ENCODE measurements at places on chromosomes 2 and 18. TPM values are rescaled to one million over a fixed set of nuclear protein-coding genes. Genes with fewer than 3 reads are reported as not detected.

The DSG1 gene
- 0.21 TPM for total RNA-seq

The ASAP2 gene
- 34.8 TPM for total RNA-seq

The FOXD4L1 gene
- not detected for total RNA-seq

The CIAO1 gene
- 52.4 TPM for total RNA-seq

The ARHGAP15 gene
- total RNA-seq: 107 TPM

The KIAA2012 gene
- total RNA-seq: 0.16 TPM

The POTEI gene
- total RNA-seq: 0.05 TPM

The MYCN gene
- total RNA-seq: 3.3 TPM

DNA sequence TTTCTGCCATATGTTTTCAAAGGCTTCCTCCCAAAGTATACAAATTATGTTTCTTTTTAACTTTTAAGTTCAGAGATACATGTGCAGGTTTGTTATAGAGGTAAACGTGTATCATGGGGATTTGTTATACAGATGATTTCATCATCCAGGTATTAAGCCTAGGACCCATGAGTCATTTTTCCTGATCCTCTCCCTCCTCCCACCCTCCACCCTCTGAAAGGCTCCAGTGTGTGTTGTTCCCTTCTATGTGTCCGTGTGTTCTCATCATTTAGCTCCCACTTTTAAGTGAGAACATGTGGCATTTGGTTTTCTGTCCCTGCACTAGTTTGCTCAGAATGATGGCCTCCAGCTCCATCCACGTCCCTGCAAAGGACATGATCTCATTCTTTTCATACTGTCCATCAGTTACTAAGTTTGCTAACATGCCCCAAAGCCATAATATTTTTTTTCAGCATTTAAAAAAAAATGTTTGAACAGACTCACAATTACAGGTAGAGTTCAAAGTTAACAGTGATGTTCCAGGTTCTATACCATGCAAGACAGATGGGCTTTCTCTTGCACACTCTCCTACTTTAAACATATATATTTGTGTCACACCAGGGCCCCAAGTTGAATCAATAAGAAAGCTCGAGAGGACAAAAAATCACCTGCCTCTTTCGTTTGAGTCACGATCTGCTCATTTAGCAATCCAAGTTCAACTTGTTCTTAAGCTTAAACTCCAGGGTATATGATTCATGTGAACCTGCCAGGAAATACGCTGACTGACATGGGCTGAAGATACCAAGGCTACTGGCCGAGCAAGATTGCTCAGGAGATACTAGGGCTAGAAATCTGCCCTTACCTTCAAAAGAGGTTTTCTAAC lies 77.6 kb downstream of the AP1S3 start:
- DNase-seq: no peak

- no peak for DNase-seq
These were observed 783.7 kb upstream of the SOX11 start for GRCh38 chr2:4908461-4908860.

DNA sequence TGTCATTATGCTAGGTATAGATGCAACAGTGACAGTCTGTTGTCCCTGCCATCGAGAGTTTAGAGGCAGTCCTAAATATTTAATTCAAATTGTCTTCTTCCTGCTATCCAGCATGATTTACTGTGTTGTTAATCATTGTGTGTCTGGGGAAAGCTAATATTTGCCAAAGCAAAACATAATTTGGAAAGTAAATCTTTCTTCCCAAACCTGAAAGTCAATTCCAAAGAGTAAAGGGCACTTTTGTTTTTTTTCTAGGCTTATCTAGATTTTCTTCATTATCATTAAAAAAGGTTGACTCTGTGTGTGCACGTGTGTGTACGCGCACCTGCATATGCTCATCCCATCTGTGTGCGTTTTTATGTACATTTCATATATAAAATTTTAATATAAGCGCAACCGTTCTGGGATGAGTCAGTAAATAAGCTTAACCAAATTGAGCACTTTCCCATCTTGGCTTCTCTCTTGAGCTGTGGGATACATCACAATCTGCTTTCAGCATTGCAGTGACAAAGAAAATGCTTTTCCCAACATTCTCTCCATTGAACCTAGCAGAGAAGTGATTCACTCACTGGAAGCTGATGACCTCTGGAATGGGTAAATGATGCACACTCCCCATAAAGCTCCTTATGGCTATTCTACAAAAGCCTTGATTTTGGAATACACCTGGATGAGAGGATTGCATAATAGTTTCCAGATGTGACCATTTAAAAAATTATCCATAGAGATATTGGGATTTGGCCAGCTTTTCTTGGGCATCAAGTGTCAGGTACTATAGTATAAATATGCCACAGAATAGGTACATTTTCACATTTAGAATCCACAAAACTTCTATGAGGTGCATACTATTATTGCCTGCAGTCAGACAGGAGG lies 488.4 kb downstream of the ADCYAP1 start:
- no peak for DNase-seq

- no peak for DNase-seq
These were observed 57.3 kb downstream of the GTF2A1L start for GRCh38 chr2:48674933-48675332.

- no peak for DNase-seq
These were observed 68.0 kb downstream of the INPP4A start for GRCh38 chr2:98512699-98513098.

- DNase-seq: no peak
These were observed 49.4 kb downstream of the TSPYL6 start for GRCh38 chr2:54206596-54206995.

DNA sequence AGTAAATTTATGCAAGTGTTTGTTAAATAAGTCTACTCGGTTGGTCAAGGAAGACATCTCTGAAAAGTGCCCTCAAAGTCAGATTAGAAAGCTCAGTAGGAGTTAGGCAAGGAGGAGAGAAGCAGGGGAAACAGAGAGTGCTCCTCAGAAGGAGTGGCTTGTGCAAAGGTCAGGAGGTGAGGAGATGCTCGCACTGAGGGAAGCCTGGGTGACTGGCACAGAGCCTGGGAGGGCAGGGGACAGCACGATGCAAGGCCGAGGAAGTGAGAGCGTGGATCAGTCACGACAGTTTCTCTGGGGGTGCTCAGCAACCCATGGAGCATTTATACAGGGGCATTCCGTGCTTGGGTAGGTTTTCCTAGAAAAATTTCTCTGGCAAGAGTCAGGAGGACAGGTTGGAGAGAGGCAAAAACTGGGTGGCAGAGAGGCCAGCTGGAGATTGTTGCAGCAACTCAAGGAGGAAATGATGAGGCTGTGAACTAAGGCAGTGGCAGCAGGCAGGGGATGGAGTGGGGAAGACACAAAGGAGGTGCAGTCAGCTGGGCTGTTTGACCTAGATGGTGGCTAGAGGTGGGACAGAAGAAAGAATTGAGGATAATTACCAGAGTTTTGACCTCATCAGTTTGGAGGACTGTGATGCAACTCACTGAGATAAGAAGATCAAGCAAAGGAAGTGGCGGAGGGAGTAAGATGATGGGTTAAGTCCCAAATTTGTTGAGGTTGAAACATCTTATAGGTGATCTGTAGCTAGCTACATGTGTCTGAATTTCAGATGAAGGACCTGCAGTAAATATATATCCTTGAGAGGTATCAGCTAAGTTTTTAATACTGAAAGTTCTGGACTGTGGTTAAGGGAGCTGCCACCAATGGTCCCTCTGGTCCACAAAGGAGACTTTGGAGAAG lies 52.4 kb downstream of the BCL2 start:
- no peak for DNase-seq

GRCh38 chr2:234710587-234710986 lies 213.7 kb upstream of the ARL4C start:
- DNase-seq: no peak

GRCh38 chr2:53448086-53448485 lies 319.5 kb upstream of the CHAC2 start:
- DNase-seq: no peak

DNA sequence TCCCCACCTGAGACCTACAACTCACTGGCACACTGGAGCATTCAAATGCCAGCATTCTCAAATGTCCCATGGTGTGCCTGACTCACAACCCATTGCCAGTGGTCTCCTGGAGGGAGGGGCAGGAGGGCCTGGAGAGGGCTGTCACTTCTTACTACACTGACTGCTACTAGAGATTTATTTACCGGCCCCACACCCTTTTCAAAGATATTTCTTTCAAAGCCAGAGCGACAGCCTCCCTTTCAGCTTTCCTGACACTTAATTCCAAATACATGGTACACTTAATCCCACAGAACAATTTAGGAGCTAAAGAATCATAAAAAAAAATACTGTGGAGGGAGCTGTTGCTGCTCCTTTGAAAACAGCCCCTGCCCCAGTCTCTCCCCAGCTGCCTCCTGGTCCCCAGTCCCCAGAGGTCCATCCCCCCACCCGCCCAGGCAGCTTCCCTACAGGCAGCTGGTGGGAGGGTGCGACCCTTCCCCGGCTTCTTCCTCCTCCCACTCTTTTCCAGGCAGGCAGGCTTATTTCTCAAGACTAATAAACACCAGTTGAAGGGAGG lies 129.1 kb upstream of the SMAD2 start:
- DNase-seq: no peak

- no peak for DNase-seq
These were observed 207.4 kb downstream of the NCKAP5 start for GRCh38 chr2:133360882-133361281.

GRCh38 chr18:74493689-74494088 lies 2.5 kb upstream of the CNDP2 start:
- DNase-seq: no peak

DNA sequence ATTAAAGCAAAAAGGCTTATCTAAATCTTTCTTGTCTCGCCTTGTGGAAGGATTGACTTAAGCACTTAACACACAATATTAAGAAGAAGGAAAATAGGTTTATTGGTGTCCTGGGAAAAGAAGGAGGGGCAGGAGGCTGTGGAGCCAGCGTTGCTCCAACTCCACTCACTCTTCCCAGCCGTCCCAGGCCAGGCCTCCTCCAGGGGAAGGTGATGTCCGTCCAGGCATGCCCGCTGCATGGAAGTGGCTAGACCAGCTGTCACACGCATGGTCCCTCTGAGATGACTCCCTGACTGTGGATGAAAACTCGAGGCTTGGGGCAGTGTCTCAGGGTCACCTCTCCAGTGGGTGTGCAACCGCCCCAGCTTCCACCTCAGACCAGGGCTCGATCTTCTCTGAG lies 281.1 kb downstream of the GALR1 start:
- DNase-seq: no peak
